ENCODE measurements at places on chromosomes 13 and 19.

DNA sequence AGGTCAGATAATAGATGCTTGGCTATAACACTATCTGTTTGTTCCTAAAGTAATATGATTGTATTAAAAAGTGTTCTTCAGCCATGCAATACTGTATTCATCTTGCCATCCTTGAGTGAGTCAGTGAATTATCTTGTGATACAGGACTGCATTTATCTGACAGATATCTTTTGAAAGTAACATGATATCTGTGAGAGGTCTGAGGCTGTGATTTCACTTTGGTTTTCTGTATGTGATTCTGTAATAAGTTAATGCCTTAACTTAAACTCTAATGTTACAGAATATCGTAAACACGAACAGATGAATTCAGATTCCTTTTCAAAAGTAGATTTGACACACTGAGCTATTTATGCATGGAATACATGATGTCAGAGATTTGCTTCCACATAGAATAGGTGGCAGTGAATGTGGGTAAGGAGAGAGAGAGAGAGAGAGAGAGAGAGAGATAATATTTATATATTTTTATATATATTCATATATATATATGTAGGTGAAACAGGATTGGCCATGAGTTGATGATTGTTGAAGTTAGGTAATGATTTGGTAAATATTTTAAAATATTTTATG lies 97.9 kb upstream of the RNF113B start:
- no peak for DNase-seq

- no peak for DNase-seq
Observed at GRCh38 chr13:30088312-30088855, 219.0 kb downstream of the KATNAL1 start.

GRCh38 chr13:41707194-41707821 lies 250.0 kb downstream of the RGCC start:
- no peak for DNase-seq

- no peak for DNase-seq
Observed at GRCh38 chr19:34189199-34189916, 17.1 kb downstream of the LSM14A start.

Measured in D721Med (cell line).